CD4-positive, alpha-beta T cell (primary cell): ENCODE measurements at places on chromosomes 7 and 10.

DNA sequence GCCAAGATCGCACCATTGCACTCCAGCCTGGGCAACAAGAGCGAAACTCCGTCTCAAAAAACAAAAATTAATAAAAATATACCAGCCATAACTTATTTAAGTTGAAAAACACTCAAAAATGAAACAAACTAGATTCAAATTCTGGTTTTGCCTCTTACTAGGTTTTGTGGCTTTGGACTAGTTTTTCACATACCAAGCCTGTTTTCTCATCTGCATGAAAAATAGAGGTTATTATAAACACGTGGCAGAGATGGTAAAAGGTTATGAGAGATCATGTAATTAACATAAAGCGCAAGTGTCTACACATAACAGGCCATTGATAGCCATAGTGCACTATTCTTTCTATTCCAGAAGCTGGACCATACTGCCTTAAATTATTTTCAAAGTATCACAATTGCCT is 35.5 kb upstream of the CABCOCO1 start:
- DNase-seq, result no peak

GRCh38 chr10:13831711-13832141 is 245.0 kb downstream of the PRPF18 start:
- no peak for DNase-seq

DNA sequence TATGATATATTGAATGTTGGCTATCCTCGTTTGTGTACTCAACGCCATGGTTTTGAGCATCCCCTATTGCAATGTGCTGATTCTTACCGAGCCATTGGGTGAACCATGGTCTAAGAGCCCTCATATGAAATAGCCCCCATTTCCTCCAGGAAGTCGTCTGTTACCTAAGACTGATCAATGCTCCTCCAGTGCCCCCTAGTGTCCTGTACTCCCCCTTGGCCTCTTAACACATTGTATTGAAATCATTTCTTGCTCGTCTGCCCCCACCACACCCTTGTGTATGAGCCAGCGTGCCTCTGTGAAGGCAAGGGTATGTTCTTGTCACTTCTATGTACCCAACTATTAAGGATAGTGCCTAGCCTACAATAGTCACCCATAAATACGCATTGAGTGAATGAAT is 11.2 kb upstream of the SLC35B4 start:
- peak; percentile 76 for DNase-seq

DNA sequence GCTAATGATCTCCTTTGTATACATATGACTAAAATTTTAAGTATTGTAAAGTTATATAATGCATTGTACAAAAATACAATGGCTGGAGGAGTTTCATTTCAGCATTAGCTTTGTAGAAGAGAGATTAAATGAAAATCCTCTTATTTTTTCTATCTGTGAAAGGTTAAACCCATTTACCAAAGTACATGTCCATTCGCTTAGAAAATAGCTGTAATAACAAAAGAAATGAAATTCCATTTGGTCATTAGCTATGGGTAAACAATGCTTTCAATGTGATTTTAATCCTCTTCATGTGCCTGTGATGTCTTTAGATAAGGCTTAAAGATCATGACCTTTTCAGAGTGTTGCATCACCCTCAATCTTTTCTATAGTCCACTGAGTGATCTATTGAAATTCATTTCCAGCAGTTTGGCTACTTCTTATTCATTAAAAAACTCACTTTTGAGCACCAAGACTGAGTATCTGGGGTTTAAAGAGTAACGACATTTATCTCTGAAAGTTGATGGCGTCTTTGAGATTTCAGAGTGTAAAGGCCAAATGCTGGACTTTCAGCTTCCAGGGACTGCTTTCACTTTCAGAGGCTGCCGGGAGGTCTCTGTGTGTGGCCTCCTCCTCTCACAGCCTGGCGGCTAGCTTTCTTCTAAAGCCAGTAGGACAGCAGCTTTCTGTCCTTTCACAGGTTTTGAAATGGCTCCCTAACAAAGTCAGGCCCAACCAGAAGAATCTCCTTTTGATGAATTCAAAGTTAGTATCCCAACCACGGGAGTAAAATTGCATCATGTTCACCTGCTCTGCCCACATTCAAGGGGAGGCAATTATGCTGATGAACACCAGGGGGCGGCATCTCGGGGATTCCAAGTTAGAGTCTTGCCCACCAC is 701.4 kb upstream of the COBL start:
- DNase-seq, result no peak

DNA sequence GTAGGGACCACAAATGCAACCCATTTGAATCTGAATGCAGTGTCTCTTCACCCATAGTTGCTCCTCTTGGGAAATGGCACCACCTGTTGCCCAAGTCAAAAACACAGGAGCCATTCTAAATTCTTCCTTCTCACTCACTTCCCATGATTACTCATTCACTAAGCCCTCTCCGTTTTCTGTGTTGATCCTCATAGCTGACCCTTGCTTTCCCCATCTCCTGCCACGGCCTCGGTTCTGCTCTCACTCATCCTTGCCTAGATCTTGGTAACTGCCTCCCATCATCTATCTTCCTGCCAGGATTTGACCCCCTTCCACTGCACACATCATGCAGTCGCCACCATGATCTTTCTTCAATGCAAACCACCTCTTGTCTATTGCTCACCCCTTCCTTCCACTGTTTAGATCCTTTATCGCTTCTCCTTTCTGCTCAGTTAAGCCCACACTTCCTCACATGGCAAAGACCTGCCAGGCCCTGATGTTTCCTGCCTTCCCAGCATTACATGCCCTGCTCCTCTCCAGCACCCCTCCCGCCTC is 19.0 kb upstream of the CPN1 start:
- DNase-seq, result no peak

DNA sequence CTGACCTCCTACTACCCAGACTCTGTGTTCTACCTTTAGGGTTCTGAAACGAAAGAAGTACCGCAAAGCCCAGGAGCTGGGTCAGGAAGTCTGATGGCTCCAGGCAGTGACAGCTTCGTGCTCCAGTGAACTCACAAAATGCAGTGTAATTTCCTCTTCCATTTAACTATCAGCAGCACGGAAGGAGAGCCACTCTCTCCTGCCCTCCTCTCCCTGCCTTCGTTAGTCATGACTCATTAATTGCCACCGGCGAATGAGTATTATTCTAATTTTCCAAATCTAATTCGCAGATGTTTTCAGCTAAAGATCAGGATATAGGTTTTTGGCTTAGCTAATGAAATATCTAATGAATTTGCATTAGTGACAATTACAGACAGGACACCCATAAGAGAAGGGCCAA is 1262.0 kb downstream of the TYW1 start:
- no peak for DNase-seq

- no peak for DNase-seq
Observed at GRCh38 chr10:73867871-73868631, 6.3 kb downstream of the CAMK2G start.

DNA sequence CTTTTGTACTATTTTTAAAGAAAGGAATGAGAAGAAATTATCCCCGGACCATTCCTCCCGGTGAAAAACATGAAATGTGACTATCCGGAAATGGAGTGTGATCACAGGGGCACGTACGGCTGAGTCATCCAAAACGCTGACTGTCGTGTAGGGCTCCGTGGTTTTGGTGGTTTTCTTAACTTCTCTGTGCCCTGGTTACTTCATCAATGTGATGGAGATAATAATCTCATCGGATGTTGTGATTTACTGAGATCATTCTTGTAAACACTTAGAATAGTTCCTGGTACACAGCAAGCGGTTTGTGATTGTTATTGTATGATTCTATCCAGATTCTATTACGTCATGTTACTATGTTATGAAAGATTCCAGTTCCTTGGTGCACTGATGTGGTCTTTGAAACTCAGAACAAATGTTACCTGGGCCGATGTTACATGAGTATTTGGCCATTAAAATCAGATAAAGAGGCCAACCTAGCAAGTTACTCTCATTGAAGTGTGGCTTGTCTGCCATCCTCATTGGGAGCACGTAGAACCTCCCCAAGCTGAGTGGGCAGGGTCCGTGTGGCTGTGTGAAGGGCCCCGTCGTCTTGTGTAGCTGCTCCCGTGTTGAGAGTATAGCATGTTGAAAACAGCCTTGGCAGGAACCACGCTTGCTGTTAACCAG is 99.5 kb downstream of the CAMK1D start:
- DNase-seq, result peak; percentile 75

DNA sequence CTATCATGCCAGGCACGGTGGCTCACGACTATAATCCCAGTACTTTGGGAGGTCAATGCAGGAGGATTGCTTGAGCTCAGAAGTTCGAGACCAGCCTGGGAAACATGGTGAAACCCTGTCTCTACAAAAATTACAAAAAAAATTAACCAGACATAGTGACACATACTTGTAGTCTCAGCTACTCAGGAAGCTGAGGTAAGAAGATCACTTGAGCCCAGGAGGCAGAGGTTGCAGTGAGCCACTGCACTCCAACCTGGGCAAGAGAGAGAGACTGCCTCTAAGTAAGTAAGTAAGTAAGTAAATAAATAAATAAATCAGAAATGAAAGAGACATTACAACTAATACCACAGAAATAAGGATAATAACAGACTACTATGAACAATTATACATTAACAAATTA is 36.2 kb downstream of the PDLIM1 start:
- DNase-seq, result no peak

GRCh38 chr10:78808286-78808685 is 260.5 kb upstream of the ZMIZ1 start:
- no peak for DNase-seq
